ENCODE measurements at places on chromosomes 12 and 14. TPM values are rescaled to one million over a fixed set of nuclear protein-coding genes. Genes with fewer than 3 reads are reported as not detected.

GRCh38 chr14:22491683-22492621 is 97.1 kb downstream of the DAD1 start:
- DNase-seq = no peak

NGDN gene
- 41.4 TPM for total RNA-seq

SLC35F4 gene
- not detected for total RNA-seq

- no peak for DNase-seq
These were observed 81.9 kb upstream of the ZFP36L1 start for GRCh38 chr14:68874746-68875155.

LRTM2 gene
- total RNA-seq = not detected

RNFT2 gene
- total RNA-seq = 4.3 TPM

DNA sequence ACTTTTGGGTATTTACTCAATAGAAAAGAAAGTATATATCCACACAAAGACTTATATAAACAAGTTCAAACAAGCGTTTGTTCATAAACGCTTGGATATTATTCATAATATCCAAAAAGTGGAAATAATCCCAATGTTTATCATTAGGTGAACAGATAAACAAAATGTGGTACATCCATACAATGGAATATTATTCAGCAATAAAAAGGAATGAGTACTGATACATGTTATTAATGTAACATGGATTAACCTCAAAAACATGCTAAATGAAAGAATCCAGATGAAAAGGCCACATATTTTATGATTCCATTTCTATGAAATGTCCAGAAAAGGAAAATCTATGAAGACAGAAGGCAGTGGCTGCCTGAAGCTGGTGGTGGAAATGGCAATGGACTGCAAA is 16.8 kb upstream of the MYH7 start:
- DNase-seq = no peak

DNA sequence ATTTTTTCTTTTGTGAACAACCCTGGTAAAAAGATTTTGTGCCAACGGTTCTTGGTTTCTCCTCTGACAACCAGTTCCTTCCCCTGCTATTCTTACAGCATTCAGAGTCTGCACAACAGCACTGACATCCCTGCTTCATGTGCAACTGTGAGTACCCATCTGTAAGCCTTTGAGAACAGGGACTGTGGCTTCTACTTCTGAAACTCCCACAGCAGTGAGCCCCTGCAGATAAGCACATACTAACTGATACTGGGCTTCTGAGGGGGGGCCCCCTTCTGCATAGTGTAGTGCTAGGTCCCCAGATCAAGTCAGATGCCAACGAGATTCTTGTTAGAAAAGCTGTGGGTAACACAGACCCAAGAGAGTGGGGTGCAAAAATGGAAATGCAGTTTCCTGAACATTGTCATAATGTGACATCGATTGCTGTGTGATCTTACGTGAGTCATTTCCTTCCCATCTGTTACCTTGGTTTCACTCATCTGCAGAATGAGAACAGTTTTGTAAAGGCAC is 11.1 kb upstream of the NINJ2 start:
- no peak for DNase-seq

DNA sequence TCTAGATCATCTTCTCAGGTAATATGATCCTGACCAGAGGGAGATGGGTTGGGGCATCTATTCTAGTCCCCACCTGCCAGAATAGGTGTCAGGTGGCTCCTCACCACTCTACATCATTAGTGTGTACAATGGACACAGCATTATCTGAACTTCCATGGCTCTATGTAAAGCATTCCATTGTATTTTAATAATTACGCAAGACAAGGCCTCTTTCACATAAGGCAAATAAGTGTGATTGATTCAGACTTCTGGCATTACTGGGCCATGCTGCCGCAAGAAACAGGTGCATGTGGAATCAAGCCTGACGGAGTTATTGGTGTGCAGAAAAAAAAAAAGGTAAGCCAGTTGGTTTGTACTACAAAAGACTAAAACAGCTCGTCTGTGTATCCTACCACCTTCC is 3.1 kb upstream of the DDHD1 start:
- DNase-seq = no peak
